DMS153 (cell line): ENCODE measurements at places on chromosomes 7 and 10.

GRCh38 chr10:7445474-7446185, 34.8 kb upstream of the SFMBT2 start:
- no peak for DNase-seq

GRCh38 chr7:73577627-73578341, 595 bp downstream of the TBL2 start:
- DNase-seq = no peak

GRCh38 chr10:92342796-92343195, 51.8 kb downstream of the MARCHF5 start:
- no peak for DNase-seq

GRCh38 chr7:24971333-24972165, 8.4 kb downstream of the OSBPL3 start:
- peak; percentile 31 for DNase-seq

- DNase-seq = no peak
Observed at GRCh38 chr10:124385627-124386185, 33.0 kb downstream of the OAT start.

- DNase-seq = no peak
Observed at GRCh38 chr10:52965938-52966401, 193.4 kb upstream of the MBL2 start.

GRCh38 chr10:79387466-79387973, 40.3 kb downstream of the PPIF start:
- DNase-seq = no peak

- no peak for DNase-seq
Observed at GRCh38 chr10:124252097-124252715, 158.8 kb upstream of the CHST15 start.

DNA sequence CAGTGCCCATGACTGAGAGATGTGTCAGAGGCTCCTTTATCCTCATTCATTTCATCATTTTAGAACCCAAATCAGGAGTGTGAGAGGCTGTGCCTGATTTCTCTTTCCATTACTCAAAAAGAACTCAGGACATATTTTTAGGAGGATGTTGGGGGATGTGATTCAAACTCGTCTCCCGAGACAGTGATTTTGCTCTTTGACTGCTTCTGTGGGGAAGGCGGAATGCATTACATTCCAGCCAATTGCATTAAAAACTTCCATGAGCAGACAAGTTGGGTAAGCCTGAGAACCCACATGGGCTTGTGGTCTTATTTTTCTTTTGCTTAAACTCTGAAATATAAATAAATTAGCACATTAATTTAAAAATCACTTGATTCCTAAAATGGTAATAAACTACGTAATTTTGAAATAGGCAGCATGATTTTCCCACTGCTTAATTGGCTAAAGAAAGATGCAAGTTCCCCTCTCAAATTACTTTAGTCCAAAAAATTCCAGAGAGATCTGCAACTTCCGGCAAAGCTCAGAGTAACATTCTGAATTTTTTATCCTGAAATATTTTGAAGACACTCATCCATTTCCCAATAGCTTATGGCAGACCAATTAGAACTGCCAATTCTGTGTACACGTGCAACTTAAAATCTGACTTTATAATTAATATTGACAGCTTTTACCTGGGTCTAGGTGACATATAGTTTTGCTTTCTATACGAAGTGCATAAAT, 185.6 kb downstream of the C7orf25 start:
- no peak for DNase-seq

DNA sequence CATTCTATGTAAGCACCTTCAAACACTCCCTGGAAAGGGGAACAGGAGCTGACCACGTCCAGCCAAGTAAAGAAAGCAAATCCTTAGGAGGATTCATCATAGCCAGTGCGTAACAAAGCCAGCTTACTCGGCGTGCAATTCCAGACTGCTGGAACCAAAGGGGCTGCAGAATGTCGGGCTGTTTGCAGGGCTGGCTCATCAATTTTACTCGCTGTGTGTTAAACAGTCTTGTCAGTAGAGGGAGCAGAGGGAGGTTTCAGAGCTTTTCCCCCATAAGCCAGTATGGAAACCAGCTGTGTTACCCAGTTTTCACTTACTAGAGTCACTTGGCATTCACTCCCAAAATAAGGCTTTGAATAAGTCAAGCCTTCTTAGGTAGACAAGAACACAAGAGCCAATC, 127.1 kb downstream of the KMT2E start:
- no peak for DNase-seq

DNA sequence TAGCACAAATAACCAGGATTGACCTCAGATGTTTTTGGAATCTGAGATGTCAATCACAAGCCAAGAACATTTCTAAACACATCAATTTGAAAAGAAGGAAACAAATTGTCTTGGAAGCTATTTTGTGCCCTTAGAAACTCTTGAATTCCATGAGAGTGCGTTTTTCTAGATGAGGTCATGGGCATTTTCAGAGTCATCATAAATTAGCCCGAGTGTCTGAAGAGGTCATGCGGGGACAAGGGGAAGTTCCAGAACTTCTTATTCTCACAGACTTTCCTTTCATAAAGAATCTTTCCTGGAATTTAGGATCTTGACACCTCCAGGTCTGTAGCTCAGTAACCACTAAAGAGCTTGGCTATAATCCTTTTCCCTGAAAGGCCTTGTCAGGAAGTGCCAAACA, 28.2 kb downstream of the IL2RA start:
- no peak for DNase-seq

DNA sequence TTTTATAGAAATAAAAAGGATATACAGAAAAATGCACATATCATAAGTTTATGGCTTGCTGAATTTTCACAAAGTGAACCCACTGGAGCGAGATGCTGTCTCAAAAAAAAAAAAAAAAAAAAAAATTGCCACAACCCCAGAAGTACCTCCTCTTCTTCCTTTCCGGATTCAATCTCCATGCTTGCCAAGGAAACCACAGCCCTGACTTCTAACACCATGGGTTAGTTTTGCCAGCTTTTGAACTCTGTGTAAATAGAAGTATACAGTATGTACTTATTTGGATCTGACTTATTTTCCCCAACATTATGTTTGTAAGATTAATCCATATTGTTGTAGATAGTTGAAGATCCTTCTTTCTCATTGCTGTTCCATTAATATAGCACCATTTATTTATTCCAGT, 40.0 kb downstream of the FANK1 start:
- no peak for DNase-seq

- DNase-seq = no peak
Observed at GRCh38 chr10:93710333-93710909, 8.0 kb upstream of the FRA10AC1 start.

DNA sequence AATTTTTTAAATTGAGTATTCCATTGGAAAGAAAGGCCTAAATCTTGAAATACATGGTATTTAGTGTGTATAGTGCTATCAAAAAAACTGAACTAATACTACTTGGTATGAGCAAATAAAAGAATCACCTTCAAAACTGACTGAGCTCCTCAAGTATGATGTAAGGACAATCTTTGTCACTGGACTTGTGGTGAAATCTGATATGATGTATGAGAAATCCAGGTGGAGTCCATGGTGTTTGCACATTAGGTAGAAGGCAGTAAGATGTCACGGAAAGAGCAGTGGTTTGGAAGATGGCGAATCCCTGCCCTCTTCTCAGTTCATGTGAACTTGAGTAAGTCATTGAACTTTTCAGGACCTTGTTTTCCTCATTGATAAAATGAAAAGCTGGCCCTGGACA, 62.1 kb upstream of the COL1A2 start:
- no peak for DNase-seq

- DNase-seq = no peak
Observed at GRCh38 chr7:151039850-151040548, 8.3 kb upstream of the ASIC3 start.

- DNase-seq = peak; percentile 81
Observed at GRCh38 chr7:32891043-32891799, at the start of gene KBTBD2. Gene KBTBD2, minus strand, starts transcription at chr7:32891760. Its CDS starts 12,156 bp downstream, at chr7:32879604.

GRCh38 chr10:84822931-84823630, 494.7 kb downstream of the CCSER2 start:
- no peak for DNase-seq

GRCh38 chr10:79627075-79627474, 16.3 kb downstream of the SFTPA1 start:
- peak; percentile 60 for DNase-seq

DNA sequence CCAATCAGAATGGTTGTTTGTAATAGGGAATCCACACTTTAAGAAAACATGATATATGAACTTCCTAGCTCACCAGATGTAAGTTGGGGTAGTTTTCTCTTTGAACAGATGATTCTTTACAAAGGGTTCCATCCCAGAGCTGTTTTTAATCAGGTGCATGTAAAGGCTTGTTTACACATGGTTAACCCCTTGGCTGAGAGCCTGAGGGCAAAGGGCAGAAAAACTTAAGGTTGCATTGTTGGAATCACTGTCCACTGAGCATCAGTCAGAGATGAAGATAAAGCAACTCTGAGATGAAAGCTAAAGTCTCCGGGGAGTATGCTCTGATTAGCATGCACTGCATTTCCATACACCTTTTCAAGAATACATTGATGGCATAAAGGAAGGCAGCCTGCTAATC, 518.2 kb downstream of the SORCS3 start:
- no peak for DNase-seq

DNA sequence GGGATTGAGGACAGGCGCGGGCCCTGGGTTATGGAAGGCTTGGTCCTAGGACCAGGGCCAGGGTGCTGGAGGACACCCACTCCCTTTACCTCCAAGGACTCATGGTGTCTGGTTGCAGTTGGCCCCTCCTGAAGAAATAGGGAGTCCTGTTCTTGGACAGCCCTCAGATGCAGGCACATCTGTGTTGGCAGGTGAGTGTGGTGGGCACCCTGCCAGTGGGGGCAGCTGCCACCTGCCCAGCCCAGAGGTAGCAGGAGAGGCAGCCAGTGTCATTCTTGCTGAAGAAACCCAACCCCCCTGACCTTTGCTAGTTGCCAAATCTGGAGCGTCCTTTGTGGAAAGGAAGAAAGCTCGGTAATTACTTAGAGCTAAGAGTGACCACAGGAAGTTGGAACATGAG, 8.3 kb downstream of the GALNT17 start:
- no peak for DNase-seq

DNA sequence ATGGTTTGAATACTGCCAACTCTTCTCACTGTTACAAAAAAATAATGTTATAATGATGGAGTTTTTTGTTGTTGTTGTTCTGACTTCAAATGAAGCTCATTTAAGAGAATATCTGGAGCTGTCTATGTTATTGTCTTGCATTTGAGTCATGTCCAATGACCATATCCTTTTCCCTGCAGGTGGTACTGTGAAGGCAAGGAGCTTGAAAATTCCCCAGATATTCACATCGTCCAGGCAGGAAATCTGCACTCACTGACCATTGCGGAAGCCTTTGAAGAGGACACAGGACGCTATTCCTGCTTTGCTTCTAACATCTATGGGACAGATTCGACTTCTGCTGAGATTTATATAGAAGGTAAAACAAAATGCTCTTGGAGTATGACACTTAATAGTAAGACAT, 33.5 kb downstream of the MYPN start:
- DNase-seq = no peak

- no peak for DNase-seq
Observed at GRCh38 chr10:63563623-63564022, 42.4 kb downstream of the REEP3 start.

GRCh38 chr7:143884241-143884968, 17.6 kb downstream of the TCAF1 start:
- no peak for DNase-seq

- no peak for DNase-seq
Observed at GRCh38 chr10:63241841-63242281, 108.7 kb downstream of the NRBF2 start.

DNA sequence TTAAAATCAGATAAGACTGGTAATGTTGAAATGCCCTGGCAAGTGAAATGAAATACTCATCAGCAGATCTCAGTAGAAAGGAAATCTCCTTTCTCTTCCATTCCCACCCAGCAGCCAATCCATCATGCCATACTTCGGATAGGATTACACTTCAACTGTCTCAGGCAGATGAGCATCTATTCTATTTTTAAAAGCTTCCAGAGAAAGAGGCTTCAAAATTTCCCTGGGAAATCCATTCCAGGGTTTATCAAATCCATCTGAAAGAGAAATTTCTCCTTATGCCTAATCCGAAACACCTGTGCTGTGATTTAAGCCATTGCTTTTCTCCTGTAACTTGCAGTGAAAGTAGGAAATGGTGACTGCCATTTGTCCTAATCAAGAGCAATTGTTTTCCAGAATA, 60.4 kb upstream of the RAPGEF5 start:
- DNase-seq = no peak

DNA sequence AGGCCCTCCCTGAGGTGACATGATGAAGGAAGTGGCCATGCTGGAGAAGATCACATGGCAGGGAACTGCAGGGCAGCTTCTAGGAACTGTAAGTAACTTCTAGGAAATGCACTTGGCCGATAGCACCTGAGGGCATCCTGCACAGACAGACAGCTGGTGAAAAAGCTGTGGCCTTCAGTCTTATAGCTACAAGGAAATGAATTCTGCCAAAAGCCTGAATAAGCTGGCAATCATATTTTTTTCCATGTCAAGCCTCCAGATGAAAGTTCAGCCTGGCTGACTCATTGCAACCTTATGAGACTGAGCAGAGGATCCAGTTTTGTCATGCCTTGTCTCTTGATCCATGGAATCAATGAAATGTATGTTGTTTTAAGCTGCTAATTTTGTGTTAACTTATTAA, 91.1 kb upstream of the CACNA2D1 start:
- DNase-seq = no peak

- no peak for DNase-seq
Observed at GRCh38 chr7:27133409-27134231, 3.1 kb upstream of the HOXA4 start.

DNA sequence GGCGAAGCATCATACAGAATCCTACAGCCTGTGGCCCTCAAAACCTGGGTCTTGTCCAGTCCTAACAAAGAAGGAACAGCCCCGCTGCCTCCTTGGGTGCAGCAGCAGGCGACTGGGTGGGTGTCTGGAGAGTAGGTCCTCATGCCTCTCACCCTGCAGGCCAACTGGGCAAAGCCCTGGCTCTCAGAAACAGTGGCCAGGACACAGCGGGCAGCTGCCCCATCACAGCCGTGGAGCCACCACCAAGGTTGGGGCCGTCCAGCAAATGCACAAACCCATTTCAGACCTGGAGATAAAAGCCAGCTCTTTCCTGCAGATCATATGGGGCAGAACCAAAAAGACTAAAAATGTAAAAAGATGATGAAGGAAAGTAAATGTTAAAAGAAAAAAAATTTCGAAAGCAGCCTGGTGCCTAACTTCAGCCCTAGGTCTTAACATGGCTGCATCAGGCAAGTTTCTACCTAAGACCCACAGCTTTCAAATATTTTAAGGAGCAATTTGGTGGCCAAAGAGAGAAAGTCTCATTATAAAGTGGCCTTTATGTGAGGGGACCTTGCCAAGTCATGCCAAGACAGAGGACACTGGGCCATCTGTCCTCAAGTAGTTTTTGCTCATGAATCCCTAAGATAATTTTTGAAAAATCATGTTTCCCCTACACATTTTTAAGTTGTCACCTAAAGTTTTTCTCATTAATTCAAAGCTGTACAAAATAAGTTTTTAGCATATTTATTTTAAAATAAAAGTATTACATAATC, 142.1 kb downstream of the PAXIP1 start:
- DNase-seq = no peak

GRCh38 chr10:6912929-6913328, 332.9 kb upstream of the PRKCQ start:
- DNase-seq = no peak

- no peak for DNase-seq
Observed at GRCh38 chr7:112152186-112152585, 54.0 kb downstream of the DOCK4 start.
